HuH-7 (cell line): ENCODE measurements at places on chromosomes 1 and 21.

DNA sequence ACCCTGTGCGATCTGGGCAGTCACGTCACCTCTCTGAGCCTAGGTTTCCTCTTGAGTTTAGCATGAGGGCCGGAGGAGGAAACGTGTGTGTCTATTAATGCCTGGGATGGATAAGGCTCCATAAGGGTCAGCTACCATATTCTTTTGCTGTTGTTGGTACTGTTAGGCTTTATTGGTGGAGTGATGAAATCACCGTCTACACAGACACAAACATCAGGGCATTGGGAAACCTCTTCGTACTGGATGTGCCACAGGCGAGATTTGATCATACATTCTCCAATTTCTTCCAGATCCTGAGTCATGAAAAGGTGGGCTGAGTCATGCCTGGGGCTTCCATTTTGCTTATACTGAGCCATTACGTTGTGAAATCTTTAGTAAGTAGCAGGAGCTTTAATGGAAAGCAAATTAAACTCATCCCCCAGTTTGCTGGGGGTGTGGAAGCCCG, 24.9 kb upstream of the GRHL3 start:
- DNase-seq = no peak

- DNase-seq = peak; percentile 27
Measured at GRCh38 chr1:202589190-202589930, 120.9 kb downstream of the SYT2 start.

DNA sequence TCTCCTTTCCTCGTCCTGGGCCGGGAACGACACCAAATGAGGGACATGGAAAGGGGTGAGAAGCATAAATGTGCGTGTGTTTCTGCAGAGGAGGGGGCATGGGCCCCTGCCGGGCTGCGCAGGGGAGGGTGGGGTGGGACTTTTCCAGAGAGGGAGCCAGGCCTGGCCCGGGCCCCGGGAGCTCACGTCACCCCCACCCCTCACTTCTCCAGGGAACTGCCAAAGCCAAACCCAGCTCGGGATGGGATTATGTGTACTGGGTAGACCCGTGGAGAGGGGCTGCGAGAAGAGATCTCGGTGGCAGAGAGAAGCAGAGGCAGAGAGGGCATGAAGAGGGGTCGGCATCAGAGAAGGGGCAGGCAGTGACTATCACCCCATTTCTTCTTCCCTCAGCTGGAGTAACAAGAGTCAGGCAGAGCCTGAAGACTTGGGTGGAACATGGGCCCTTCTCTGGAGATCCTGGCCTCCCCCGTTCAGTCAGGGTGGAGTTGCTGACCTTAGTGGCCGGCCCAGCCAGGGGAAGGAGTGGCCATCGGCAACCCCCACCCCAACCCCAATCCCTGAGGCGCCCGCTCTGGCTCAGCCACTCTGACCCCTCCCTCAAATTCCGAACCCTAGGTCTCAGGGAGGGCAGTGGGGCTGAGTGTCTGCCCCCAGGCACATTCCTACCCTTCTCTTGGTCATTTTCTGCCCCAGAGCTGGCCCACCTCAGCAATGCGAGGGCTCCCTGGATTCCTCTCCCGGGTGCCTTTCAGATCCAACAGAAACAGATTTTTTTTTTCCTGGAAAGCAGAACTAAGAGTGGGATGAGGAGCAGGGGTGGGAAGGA, 1.2 kb downstream of the ADAMTSL4 start:
- DNase-seq = no peak

DNA sequence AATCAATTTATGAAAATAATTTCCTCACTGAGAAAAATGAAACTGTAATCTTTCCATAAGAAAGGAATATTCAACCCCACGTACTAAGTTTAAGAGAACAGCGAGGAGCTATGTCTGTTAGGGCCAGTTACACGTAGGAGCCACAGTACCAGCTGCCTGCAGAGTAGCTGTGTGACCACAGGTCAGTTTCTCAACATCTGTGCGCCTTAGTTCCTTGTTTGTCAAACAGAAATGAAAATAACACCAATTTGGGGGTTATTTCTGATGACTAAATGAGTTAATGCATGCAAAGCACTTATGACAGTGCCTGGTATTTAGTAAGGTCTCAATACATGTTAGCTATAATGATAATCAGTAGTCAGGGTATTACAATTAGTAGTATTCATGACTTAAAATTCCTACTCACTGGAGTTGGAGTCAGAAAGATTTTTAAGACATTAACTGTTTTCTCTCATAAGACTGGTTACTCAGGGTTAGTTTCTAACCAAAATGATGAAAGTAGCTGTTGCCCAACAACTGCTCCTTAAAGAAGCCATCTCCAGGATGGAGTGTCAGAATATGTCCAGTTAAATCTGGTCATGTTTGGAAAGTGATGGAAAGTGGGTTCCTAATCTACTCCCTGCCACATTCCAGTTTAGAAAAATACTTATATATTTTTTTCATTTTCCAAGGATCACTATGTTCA, 85.8 kb upstream of the ZNF648 start:
- DNase-seq = no peak

GRCh38 chr21:16069178-16070112, 339.7 kb downstream of the USP25 start:
- no peak for DNase-seq

DNA sequence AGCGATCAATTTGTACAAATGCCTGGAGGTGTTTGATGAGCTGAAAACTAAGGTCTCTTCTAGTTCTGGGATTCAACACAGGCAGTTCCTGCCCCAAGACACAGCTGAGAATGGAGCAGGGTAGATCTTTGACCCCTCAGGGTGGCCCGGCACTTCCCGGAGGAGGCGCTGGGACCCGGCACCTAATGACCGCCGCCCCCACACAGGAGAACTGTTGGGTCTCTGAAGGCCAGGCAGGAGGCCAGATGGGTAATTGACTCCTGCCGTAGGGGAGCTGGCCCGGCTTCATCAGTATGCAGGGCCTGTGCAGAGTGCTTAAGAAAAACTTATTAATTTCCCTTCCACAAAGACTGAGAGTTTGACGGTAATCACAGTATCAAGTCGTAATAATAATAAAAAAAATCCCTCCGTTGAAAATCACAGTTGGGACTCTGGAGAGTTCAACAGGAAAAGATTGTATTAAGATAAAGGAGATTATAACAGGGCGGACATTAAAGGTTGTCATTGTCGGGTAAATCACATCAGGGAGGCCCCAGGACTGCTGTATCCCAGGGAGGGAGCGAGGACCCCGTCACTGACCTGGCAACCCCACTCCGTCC, 51.7 kb downstream of the UBIAD1 start:
- no peak for DNase-seq

DNA sequence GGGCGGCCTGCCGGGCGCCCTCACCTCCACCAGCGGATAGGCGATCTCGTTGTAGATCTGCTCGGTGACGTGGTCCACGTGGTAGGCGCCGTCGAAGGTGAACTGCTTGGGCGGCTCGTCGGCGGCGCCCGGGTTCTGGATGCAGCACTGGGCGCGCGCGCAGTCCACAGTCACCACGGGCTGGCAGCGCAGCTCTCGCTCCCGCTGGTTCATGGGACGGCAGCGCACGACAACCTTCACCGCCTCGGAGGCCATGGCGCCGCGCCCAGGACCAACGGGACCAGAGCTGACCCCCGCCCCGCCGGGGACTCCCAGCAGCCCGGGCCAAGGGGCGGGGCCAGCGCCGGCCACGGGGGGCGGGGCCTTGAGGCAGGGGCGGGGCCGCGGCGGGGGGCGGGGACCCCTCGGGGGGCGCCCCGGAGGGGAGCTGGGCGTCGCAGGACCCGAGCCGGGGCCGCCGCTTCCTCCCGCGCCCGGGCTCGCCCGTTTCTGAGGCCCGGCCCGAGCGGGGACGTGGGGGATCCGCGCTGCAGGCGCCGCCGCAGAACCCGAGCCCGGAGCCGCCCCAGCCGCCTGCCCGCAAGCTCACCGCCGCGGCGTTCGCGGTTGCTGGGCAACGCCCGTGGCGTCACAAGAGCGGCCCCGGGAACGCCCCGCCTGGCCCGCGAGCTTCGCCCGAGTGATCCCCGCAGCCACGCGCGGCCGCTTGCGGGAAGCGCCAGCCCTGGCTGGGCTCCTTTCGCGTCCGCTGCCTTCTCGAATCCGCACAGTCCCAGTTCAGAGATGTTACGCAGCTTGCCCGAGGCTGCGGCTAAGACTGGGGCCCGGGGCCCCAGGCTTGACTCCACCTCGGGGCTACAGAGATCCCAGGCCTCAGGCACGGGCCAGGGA, at the start of gene KIF17:
TSS of gene KIF17 (minus strand) at position 556 of the 891 bp plus-strand sequence. CDS start at position 255, 301 bp downstream.
- DNase-seq = peak; percentile 78

DNA sequence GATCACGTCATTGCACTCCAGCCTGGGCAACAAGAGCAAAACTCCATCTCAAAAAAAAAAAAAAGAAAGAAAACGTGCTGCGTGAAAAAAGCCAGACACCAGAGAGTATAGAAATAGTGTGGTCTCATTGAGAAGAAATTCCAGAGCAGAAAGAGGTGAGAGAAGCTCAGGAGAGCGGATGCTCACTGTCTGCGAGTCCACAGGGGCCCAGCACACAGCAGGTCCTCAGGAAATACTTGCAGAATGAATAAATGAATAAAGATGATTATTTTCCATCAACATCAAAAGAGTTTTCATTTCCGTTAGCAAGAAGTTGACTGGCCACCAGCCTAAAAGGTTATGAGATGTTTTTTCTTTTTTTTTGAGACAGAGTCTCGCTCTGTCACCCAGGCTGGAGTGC, 14.4 kb downstream of the CASP9 start:
- no peak for DNase-seq

DNA sequence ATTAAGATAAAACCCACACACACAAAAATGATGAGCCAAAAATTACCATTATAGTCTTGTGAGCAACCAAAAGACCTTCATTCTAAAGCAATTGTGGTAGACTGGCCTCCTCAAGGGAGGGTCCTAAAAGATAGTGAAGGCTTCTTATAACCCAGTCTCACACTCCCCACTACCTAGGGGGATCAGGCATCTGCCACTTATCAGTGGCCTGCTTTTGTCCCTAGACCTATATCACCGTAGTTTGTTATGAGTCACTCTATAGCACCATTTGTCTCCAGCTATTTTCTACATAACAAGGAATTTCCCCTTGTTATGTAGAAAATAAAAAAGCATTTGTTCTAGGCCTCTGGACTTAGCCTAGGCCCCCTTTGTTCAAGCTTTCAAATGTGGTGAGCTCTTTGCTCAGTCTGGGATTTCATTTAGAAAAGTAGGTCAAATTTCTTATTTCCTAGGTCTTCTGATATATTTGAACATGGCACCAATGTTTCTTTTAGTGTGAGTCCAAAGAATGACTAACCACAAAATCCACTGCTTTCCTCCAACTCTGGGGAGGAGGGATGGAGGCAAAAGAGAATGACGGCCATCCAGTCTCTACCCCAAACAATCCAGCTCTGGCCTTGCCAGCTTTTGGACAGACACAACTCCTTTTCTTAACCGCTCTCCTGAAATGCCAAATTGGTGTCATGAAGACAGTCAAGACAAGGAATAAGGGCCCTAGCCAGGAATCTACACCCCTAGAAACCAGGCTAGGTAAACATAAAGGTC, 8.9 kb downstream of the ADAR start:
- no peak for DNase-seq

- no peak for DNase-seq
Measured at GRCh38 chr1:41571041-41571440, 86.6 kb upstream of the EDN2 start.

GRCh38 chr1:91234181-91234580, 170.5 kb downstream of the HFM1 start:
- no peak for DNase-seq

- DNase-seq = no peak
Measured at GRCh38 chr1:77757603-77758002, 2.0 kb downstream of the USP33 start.

- no peak for DNase-seq
Measured at GRCh38 chr21:34865400-34866241, 183.5 kb downstream of the RUNX1 start.

- no peak for DNase-seq
Measured at GRCh38 chr1:45243476-45244343, 37.3 kb upstream of the ZSWIM5 start.

GRCh38 chr1:41977326-41977725, 58.6 kb upstream of the HIVEP3 start:
- DNase-seq = no peak

GRCh38 chr21:39979321-39979720, 112.1 kb downstream of the PCP4 start:
- DNase-seq = no peak

DNA sequence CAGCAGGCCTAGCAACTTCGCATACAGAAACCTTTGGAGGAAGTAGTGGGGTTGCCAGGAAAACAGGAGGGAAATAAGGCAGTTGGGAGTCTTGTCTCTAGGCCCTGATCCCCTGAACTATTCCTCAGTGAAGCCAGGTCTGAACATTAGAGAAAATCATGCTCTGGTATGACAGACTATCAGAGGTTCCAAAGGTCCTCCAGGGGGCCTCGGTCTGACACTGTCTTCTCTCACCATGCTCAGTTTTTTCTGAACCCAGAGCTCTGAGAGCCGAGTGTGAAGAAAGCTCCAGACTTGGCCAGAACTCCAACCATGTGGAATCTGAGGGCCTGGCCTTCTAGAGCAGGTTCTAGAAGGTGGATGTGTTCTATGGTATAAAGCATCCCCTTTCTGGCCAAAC, 4.0 kb downstream of the TOMM40L start:
- no peak for DNase-seq

DNA sequence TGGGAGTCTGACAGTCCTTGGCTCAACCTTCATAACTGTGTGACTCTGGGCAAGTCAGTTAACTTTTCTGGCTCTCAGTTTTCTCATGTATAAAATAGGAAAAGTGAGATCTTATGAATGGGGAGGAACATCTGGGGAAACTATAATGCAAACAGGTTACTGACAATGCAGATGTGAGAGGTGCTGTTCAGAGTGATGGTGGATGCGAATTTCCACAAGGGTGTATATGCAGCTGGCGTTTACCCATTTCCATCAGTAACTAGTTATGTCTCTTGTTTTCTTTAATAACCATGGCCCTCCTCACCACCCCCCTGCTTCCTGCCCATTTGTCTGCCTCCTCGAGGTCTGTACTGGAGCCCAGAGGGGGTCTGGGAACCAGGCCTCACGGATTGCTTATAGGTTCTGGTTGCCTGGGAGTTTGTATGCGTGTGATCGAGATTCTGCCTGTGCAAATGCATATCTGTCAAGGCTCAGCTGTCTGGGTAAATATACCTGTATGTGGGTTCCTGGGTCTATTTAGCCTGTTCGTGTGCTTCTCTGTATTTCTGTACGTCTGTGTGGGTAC, 44.4 kb downstream of the AHDC1 start:
- no peak for DNase-seq

DNA sequence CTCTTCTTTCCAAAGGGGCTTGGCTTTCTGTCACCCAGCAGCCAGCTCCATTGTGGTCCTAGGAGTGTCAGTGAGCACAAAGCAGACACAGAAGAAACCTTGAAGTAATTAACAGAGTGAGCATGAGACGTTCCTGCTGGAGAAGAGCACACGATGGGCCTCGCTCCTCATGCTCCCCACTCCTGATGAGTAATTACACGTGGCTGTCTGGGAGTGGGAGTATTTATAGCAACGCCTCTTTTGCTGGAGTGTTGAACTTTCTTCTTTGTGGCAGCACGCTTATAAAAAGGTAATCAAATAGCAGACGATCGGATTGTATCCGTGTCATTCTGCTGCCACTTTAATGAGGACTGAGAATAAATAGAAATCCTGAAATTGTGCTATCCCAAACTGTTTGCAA, 185.8 kb downstream of the CAMTA1 start:
- DNase-seq = no peak

DNA sequence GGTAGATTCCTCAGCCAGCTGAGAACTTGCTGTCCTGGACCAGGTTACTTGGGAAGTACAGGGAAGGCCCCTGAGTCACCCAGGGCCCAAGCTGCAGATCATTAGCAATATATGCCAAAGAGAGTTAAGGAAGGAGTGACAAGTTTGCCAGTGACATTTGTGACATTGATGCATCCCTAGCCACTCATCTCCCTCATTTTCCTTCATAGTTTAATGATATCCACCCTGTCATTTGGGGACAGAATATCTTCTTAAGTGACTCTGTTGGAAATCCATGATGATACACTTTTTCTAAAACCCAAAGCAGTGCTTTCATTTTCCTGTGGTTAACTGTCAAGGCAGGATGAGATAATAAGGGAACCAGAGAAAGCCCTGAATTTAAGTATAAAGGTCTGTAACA, 3.2 kb downstream of the TNN start:
- no peak for DNase-seq
